ENCODE measurements at places on chromosomes 12 and 14.

DNA sequence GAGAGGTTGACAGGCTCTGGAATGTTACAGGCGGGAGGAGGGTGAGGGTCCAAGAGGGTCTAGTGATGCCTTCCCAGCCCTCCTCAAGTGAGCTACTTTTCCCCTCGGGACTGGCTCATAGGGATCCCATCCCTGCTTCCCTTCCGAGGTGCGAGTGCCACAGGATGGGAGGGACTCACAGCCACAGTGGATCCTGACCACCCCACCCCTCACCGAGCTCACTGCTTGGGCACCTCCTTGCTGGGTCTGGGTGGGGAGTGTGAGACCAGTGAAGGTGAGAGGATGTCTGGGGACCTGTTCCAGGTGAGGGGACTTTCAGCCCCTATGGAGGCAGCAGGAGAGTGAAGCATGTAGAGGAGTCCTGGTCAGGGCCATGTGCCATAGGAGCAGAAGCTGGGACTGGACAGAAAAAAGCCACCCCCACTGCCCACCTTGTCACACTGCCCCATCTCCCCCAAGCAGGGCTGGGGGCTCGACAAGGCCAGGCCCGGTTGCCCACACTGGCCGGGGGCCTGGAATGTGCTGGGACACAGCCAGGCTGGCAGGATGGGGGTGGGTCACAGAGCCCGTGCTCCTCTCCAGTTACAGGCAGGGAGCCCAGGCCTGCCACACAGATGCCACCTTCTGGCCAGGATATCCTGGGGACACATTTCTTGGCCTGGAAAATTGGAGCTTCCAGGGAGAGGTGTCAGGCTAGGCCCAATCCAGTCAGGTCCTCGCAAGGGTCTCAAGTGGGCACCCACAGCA lies 1.7 kb upstream of the TNS2 start:
- DNase-seq = no peak

DNA sequence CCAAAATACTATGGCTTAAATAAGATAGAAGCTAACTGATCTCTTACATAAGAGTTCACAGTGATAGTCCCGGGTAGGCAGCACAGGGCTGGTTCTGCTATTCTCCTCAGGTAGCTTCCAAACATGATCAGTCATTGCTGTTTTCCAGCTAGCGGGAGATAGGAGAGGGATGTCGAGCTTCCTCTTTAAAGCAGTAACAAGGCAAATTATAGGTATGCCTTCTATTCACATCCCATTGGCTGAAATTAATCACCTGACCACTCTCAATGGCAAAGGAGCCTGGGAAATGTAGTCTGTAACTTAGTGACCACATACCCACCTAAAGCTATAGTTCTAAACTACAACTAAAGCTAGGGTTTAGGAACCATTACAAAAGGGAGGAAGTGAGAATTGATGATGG lies 34.5 kb upstream of the VRK1 start:
- DNase-seq = no peak

GRCh38 chr12:132847363-132848356 lies 19.0 kb upstream of the GOLGA3 start:
- DNase-seq = no peak

DNA sequence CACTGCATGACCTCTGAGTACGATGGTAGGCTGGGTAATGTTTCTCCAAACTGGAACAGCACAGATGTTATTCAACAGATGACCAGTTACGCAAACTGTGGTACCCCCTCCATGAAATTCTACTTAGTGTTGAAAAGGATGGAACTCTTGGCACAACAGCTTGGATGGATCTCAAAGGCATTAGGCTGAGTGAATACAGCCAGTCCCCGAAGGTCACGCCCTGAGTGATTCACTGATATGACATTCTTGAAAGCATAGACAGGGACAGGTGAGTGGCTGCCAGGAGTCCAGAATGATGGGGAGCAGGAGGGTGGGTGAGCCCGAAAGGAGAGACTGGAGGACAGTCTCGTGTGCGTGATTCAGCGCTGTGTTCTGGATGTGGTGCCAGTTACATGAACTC lies 187.5 kb upstream of the TMEM132C start:
- no peak for DNase-seq

- no peak for DNase-seq
Observed at GRCh38 chr12:76614364-76614763, 54.8 kb upstream of the OSBPL8 start.

DNA sequence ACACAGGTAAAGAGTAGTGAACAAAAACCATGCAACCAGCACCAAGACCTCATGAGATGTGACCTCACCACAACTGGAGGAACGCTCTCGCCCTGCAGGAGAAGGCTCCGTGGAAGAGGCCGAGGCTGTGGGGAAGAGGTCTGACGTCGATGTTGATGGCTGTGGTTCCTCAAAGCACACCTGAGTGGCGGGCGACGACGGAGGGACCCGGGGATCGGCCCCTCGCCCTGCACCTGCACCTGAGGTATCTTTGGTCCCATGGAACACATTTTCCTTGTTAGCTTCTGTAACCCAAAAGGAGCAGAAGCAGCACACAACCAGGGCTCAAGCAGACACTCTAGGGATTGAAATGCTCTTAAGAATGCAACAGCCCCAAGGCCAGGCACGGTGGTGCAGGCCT lies 17.9 kb downstream of the CHFR start:
- DNase-seq = no peak

DNA sequence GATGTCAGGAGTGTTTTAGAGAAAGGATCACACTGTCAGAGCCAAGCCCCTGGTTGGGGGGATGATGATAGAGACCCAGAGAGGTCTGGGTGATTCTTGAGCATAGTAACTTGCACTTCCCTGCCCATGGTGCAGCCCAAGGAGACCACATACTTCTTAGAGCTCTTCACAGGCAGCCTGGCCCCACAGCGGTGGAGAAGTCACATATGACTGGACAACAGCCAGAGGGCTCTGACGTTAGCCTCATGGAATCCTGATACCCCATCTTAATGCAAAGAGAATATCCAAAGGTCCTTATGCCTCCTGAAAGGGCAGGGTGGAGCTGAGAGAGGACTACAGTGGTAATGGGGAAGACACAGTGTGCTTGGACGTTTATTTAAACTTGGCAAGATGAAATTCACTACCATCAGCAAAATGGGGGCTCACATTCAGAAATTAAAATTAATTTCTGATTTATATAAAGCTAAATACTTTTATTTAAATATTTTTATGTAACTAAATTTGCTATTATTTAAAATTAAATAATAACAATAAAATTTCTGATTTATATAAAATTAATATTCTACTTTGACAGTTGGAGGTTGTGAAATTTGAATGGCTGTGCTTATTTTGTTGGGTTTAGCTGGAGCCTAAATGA lies 131.3 kb downstream of the KTN1 start:
- DNase-seq = no peak
